CD4-positive, CD25-positive, alpha-beta regulatory T cell (primary cell): ENCODE measurements at places on chromosomes 5 and 9. TPM values are rescaled to one million over a fixed set of nuclear protein-coding genes. Genes with fewer than 3 reads are reported as not detected.

GRCh38 chr5:57386958-57387357, 95.7 kb downstream of the ACTBL2 start:
- no peaks in the 10 kb centered on the region for H3K36me3 ChIP-seq
- DNase-seq: no peak
- H3K4me3 ChIP-seq: no peak overlapping the region
- no peak overlapping the region for H3K27ac ChIP-seq

DNA sequence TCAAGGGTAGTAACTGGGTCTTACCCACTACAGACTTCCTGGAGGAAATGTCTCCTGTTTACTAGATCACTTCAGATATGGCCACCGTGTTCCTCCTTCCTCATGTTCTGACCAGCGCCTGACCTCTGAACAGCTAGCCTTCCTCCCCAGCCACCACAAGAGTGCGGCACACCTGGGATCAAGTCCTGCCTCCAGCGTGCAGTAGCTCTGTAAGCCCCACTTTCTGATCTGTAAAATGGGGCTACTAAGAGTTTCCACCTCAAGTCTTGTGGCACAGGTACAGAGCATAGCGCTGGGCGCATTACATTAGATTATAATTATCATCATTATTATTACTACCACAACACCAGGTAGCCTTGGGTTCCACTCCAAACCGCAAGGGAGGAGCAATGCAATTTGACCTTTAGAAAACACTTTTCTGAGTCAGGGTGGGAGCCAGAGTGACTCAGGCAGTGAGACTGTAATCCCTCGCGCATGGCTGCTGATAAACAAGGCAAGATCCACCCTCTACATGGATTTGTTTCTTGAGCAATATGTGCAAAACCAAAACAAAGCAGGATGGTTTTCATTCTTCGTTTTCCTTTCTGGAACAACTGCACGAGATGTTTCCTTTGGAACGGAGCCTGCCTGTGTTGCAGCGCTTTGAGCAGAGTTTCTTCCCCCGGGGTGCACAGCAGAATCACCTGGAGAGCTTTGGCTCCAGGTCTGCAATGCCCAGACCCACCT, 65.0 kb upstream of the ANGPTL2 start:
- DNase-seq: no peak
- no peaks in the 10 kb centered on the region for H3K27me3 ChIP-seq

Gene C5orf63
- 4.4 TPM for total RNA-seq

- no peak overlapping the region for H3K4me3 ChIP-seq
- peak; percentile 48 for DNase-seq
- peaks cover 3% of the 10 kb centered on the region for H3K4me1 ChIP-seq
- H3K27me3 ChIP-seq: peaks cover 17% of the 10 kb centered on the region
- no peaks in the 10 kb centered on the region for H3K36me3 ChIP-seq
Measured at GRCh38 chr9:114518599-114519022, 13.3 kb upstream of the WHRN start.

DNA sequence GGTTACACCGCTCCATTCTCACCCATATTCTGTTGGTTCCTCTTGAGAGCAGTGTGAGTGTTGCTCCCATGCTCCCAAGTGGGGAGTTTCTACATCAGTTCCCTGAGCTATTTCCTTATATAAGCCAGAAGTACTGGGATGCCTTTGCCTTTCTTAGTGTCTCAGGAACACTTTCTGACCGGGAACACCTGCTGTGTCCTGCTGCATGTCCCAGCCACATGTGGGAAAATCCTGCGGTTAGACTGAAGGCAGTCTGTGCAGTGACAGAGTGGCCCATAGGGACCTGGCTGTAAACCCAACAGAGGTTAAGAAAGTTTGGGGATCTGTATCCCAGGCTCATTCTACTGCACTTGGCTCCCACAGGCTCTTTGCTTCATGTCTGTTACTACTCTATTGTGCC, 126.0 kb downstream of the EGFLAM start:
- no peaks in the 10 kb centered on the region for H3K36me3 ChIP-seq
- no peak overlapping the region for H3K27ac ChIP-seq
- H3K27me3 ChIP-seq: peaks cover 2% of the 10 kb centered on the region
- H3K4me1 ChIP-seq: no peaks in the 10 kb centered on the region
- H3K4me3 ChIP-seq: no peak overlapping the region
- no peak for DNase-seq

DNA sequence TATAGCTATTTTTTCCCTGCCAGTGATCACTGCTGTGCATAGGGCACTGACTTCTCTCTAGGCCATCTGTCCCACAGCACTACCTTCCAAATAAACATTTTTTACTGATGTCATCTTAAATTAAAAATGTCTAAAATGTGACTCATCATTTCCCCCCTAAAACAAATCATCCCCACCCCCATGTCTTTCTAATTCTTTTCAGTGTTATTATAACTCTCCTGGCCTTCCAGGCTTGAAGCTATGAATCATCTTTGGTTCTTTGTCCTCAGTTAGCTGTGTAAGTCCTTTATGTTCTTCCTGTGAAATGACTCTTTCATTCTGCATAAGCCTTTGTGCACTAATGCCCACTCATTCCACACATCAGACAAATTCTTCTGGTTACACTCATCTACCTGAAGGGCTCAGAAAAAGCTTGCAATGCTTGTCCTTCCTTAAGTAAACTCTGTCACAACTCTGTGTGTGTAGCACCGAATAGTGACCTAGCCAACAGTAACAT, 78.1 kb downstream of the CFAP95 start:
- no peak for DNase-seq
- no peaks in the 10 kb centered on the region for H3K27me3 ChIP-seq
- no peak overlapping the region for H3K27ac ChIP-seq

DNA sequence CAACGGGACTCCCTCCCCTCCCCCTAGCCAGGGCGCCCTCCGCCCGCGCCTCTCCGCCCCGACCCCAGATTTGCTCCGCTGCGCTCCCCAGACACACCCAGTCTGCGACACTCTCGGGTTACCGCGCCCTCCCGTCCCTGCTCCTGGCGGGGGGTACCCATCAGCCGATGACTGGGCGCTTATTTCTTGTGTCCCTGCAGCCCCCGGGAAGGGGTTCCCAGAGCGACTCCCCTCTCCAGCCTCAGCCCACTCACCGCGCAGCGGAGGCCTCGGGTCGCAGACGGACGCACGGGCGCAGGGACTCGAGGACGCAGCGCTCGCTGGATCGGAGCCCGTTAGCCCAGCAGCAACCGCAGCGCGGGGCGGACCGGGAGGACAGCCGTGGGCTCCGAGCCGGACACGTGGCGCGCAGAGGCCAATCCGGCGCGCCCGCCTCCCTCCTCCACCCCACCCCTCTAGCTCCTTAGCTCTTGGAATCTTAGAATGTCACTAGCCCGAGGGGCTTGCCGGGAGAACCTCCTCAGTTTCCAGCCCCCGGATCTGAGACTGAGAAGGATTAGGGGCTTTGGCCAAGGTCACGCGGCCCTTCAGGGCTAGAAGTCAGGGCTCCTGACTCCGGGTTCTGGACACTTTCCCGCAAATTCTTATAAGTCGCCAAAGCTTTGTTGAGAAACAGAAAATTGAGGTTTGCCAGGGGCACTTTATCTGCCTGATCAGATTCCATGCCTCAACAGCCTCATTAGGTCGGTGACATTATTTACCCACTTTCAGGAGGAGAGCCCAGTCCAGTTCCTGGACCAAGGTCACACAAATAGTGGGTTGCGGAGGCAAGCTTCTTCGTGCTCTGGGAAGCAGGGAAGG, at the start of gene ANXA6:
Gene ANXA6, minus strand, starts transcription at position 354 of the 861 bp plus-strand sequence. CDS start 9,878 bp downstream, outside the sequence.
- H3K27ac ChIP-seq: peak within 1 kb of the TSS; percentile 87
- DNase-seq: peak; percentile 64
- no peaks in the 10 kb centered on the region for H3K27me3 ChIP-seq
- H3K4me1 ChIP-seq: peaks cover 57% of the 10 kb centered on the region
- peak within 1 kb of the TSS; percentile 92 for H3K4me3 ChIP-seq
